Uterine smooth muscle cell (primary cell): ENCODE measurements at places on chromosomes 5 and 9. TPM values are rescaled to one million over a fixed set of nuclear protein-coding genes. Genes with fewer than 3 reads are reported as not detected.

DNLZ gene
- total RNA-seq = 17.4 and 19.1 TPM in 2 replicates

CDH12 gene
- total RNA-seq = not detected in 2 replicates

ZNF474 gene
- 0.11 and 0.12 TPM in 2 replicates for total RNA-seq

C9 gene
- 0.55 and 1.1 TPM in 2 replicates for total RNA-seq

HMCN2 gene
- under 0.01 TPM in 2 replicates for total RNA-seq

PCDHB7 gene
- total RNA-seq = 0.11 and 0.12 TPM in 2 replicates

GNA14 gene
- under 0.01 and 0.12 TPM in 2 replicates for total RNA-seq

IL13 gene
- total RNA-seq = not detected in 2 replicates

SHISAL2B gene
- total RNA-seq = 0.25 TPM in 1 of 2 replicates, not detected in the other

QRFP gene
- not detected in 2 replicates for total RNA-seq

CMBL gene
- 8.7 and 14.0 TPM in 2 replicates for total RNA-seq

SVEP1 gene
- 11.1 and 42.2 TPM in 2 replicates for total RNA-seq

PCDHGA5 gene
- total RNA-seq = 0.55 and 0.87 TPM in 2 replicates

CRB2 gene
- not detected in 2 replicates for total RNA-seq

SH3TC2 gene
- 1.5 and 4.8 TPM in 2 replicates for total RNA-seq

CARD6 gene
- total RNA-seq = 5.9 and 7.4 TPM in 2 replicates
